ENCODE measurements at places on chromosomes 5 and 9. TPM values are rescaled to one million over a fixed set of nuclear protein-coding genes. Genes with fewer than 3 reads are reported as not detected.

GRCh38 chr9:79976257-79977073 is 404.7 kb downstream of the TLE4 start:
- no peak for DNase-seq

The C9orf153 gene
- not detected for total RNA-seq

The ARHGEF28 gene
- 0.03 TPM for total RNA-seq

The THBS4 gene
- 1.3 TPM for total RNA-seq

Data from activated T-helper 1 cell treated with anti-CD3 and anti-CD28 coated beads, Interleukin-12 subunit alpha, Interleukin-12 subunit beta, Interleukin-2, Interleukin-4 antibody, amounts not matched to agents 30 ng/mL and 10 ng/mL and 1 ng/mL, durations not matched to agents 14 hours and 24 hours and 36 hours (primary cell).